ENCODE measurements at places on chromosomes 3 and 15.
A peak's percentile ranks its signal among the peaks of the same experiment; 100 is the strongest.

- DNase-seq: no peak
Observed at GRCh38 chr3:73808862-73809509, 184.2 kb upstream of the PDZRN3 start.

- DNase-seq: no peak
Observed at GRCh38 chr3:114067804-114068203, 11.3 kb downstream of the QTRT2 start.

DNA sequence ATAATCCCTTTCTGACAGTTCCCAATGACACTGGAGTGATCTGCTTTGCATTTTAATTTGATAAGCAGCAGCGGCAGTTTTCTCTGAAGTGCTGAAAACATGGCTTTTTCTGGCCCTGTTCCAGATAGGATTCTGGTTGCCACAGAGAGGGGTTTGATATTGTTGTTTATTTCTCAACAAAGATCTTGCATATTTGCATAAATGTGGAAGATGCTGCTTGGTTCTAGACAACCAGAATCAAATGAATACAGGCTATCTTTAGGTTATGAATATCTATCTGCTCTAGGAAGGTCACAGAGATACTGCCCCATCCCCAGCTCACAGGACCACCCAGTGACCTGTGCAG lies 137.1 kb downstream of the ZNF609 start:
- DNase-seq: no peak

DNA sequence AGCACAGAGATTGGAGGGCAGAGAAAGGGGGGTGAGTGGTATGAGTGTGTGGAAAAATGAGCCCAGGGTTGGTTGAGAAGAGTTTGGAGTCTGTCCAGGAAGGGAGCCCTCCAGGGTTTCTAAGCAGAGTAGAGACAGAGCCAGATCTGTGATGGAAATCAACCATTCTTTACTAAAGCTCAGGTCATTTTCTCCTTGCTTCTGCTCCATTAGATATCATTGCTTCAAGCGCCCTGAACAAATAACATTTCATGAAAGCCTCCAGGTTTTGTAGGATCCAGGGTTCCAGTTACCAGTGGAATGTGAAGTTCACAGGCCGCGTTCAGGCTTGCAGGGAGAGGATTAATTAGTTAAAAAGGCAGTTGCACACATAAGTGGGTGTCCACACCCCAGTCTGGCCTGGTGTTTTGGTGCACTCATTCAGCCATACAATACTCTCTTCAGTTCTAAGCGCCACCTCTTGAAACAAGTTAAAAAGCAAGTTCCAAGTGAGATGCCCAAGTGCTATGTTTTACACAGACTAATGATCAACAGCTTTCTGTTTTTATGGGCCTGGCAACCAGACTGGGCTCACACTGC lies 16.4 kb upstream of the BOC start:
- DNase-seq: no peak

DNA sequence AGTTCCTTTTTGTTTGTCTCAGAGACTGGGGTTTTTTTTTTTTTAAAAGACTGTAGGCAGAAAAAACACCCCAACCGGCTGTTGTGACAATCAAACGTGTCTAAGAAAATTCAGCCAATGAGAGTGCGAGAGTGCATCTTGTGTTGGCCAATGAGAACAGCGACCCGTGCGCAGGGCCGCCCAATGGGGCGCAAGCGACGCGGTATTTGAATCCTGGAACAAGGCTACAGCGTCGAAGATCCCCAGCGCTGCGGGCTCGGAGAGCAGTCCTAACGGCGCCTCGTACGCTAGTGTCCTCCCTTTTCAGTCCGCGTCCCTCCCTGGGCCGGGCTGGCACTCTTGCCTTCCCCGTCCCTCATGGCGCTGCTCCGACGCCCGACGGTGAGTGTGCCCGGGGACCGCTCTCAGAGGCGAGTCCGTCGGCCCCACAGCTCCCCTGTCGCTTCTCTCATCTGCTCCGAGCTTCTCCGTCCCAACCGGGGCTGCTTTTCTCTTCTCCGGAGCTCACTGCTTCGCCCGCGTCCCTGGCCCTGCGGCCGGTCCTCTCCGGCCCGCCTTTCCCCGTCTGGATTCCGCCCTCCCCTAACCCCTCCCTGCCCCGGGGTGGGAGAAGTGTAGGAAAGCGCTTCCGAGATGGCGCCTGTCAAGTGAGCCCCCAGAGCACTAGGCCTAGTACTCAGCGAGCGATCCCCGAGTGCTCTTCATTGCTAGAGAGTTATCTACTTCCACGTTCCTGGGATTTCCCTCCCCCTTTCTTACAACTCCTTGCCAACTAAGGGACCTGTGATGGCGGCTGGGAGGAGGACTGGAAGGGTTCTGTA lies at the start of gene CCNB2:
TSS of gene CCNB2 (plus strand) at position 235 of the 821 bp plus-strand sequence. CDS start at position 358, 123 bp downstream.
- peak; percentile 84 for DNase-seq

GRCh38 chr3:127151992-127152650 lies 40.8 kb upstream of the PRR23E start:
- DNase-seq: no peak

- no peak for DNase-seq
Observed at GRCh38 chr3:38648024-38648658, 1.3 kb downstream of the SCN5A start.

DNA sequence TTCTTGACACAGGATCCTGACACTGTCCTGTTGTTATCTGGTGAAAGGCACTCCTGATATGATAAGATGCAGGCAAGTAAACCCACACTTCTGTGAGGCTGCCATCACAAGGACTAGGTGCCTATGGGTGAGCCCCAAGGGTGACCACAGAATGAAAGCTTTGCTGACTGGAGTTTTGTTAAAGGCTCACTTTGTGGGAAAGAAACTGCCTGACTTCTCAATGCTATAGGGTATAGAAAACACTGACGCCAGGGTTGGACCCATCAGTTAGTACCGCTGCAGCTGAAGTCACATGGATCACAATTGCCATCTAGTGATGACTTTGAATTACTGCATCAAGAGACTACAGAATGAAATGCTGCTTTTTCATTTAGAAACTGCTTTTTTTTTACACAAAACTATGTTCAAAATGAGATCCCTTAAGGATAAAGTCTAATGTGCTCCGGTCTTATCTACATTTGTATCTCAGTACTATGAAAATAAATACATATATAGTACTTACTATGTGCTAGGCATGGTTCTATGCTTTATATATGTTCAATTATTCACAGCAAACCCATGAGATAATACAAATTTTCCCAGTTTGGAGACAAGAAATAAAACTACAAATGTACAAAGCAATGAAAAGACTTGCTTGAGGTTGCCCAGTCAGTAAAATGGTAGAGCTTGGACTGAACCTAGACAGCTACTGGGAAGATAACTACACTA lies 64.2 kb upstream of the CMSS1 start:
- no peak for DNase-seq

- DNase-seq: no peak
Observed at GRCh38 chr3:4232798-4233197, 70.4 kb upstream of the SETMAR start.

DNA sequence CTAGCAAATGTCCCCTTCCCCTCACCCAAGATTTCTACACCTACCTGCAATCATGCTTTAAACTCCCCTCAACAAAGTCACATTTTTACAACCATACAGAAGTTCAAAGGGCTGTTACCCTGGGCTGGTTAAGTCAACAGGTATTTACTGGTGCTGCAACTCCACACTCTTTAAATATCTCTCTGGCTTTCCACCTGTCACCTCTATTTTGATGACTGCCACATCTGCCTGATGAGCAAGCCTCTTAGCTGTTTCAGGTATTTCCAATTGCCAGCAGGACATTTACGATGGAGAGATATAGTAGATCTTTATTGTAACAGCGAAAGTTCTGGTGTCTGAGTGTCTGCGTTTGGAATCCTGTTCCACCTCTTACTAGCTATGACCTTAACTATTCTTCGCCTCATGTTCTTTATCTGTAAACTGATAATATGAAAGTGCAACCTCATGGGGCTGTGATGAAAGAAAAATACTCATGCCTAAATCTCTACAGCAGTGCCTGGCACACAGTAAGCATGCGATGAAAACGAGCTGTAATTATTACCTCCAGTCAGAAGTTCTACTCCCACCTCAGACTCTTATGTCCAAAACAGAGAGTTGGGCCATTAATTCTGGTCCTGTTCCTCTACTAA lies 44.2 kb upstream of the TPM1 start:
- DNase-seq: no peak

GRCh38 chr15:70240820-70241430 lies 143.2 kb upstream of the TLE3 start:
- no peak for DNase-seq

DNA sequence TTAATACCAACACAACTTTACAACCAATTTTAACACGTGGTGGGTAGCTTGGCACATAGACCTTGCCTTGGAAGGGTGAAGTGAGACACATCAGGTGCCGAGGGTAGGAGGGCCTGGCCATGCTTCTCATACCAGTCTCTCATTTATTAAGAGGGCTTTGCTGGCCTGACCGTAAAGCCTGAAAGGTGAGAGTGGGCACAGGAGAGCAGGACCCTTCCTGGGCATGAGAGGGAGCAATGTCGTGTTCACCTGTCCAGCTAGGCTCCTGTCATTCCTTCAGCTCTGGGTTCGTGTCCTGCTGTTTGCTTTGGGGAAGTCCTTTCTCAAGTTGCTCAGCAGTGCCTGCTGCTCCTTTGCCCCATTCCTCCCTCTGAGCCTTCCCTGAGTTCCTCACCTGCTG lies 294.4 kb downstream of the EPHB1 start:
- DNase-seq: no peak

- no peak for DNase-seq
Observed at GRCh38 chr3:2211568-2211967, 112.9 kb downstream of the CNTN4 start.

DNA sequence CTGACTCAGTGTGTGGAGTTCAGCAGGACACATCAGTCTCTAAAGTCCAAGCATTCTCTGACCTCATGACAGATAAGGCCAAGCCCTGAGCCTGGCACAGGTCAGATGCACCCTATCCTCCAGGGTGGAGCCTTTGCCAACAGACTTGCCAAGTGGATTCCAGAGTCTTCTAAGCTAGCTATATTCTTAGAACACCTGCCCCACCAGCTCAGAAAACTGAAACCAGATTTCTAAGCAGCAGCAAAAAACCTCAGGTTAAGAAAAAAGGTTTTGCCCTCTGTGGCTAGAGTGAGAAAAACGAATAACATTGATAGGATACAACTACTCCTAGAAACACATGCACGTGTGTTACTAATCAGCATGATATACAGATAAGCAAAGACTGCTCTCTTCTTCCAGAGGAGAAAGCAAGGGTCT lies 11.6 kb downstream of the RMDN3 start:
- DNase-seq: no peak

- no peak for DNase-seq
Observed at GRCh38 chr3:58082047-58082446, 73.8 kb downstream of the FLNB start.

GRCh38 chr3:173135059-173135458 lies 6.0 kb downstream of the SPATA16 start:
- no peak for DNase-seq

GRCh38 chr3:125662675-125663074 lies 67.4 kb upstream of the OSBPL11 start:
- DNase-seq: no peak

DNA sequence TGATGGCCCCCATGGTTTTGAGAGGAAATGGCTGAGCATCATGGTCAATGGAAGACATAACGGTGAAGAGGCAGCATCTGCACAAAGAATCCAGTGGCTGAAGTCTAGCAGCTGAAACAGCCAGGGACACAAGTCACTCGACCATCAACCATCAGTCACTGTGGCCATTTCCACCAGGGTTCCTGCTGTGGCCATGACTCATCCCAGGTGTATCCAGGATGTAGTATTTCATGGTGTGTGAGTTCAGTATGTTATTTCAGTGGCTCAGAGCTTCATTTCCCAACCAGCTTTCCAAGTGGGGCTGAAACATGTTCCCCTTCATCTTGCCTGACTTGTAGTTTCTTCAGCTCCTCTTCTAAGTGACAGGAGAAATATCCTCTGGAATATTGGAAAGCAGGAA lies 47.8 kb upstream of the WNT5A start:
- no peak for DNase-seq

GRCh38 chr3:105846809-105847208 lies 22.0 kb downstream of the CBLB start:
- DNase-seq: no peak

- DNase-seq: no peak
Observed at GRCh38 chr3:57046101-57046765, 14.2 kb upstream of the SPATA12 start.

DNA sequence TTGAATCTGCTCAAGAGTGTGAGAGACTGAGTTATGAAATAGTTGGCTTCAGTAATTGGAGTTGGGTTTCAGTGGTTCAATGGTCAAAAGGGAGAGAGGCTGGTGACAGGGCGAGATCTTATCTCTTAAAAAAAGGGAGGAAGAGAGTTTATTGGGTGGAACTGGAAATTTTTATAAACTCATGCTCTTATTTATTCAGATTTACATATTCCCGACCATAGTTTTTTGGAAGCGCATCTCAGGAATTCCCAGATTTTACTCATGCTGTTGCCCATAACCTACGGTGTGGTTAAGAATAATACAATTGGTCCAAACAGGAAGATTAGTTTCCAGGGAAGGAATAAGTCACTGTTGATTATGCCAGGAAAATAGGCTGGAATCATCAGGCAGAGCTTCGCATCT lies 41.4 kb downstream of the CD200 start:
- no peak for DNase-seq

DNA sequence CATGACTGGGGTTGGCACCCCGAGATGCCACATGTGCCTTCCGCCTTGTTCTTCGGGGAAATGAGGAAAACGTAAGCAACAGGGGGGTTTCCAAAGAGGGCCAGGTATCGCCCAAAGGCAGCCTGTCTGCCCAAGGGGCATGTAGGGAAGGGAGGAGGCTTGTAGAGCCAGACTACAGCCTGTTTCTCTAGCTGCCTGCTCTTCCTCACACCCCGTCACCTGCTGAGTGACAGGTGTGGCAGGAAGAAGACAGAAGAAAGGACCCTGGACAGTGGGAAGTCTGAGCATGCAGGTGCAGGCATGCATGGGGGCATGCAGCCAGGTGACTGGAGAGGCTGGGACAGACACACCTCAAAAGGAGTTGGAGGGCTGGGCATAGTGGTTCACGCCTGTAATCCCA lies 9.8 kb downstream of the PLA2G4E start:
- DNase-seq: no peak

- no peak for DNase-seq
Observed at GRCh38 chr15:92527197-92527596, 128.4 kb downstream of the FAM174B start.

GRCh38 chr15:26049900-26050657 lies 187.0 kb upstream of the ATP10A start:
- no peak for DNase-seq

DNA sequence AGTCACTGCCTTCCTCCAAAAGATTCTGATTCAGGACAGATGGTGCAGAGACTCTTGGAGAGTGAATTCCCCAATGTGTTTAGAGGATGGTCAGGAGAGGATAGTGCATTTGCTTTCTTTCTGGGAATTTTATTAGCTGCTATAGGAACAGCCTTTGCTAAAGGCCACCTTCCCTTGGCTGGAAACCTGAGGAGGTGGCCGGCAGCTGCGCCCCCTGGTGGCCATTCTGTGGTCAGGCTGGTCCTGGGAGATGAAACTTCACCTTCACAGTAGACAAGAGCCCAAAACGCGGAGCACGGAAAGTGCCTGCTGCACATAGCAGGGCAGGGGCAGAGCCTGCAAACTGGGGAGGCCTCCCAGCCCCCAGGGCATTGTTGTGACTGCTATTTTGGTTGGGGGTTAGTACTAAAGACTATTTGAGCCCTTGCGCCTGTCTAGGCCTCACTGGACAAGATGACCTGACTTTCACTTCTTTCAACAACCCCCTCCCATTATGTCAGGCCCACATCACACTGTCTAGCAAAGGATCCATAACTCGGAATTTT lies 34.3 kb downstream of the SEC22C start:
- peak; percentile 28 for DNase-seq

GRCh38 chr15:90744759-90745402 lies 27.7 kb downstream of the BLM start:
- no peak for DNase-seq

Measured in renal cortex interstitium (tissue), 15 donors.